ENCODE measurements at places on chromosomes 12 and 14. TPM values are rescaled to one million over a fixed set of nuclear protein-coding genes. Genes with fewer than 3 reads are reported as not detected.

The HOXC12 gene
- total RNA-seq, result not detected

DNA sequence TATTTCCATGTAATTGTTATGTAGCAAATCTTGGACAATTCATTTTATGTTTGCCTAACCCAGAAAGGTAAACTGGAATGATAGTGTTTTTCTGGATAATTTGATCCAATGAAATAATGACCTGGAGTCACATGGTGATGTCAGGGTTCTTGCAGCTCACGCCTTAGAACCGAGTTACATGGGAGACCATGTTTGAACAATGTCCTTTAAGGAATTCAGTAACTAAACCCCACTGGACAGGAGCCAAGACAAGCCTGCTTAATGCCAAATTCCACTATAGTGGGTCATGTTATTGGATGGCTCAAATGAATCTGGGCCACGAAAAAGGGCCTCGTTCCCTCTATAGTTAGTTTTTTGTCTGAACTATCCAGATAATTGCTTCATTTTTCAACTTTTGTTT, 255.8 kb upstream of the HMGA2 start:
- peak; percentile 84 for DNase-seq

The TSPAN11 gene
- total RNA-seq, result 0.18 TPM

The LRTM2 gene
- not detected for total RNA-seq

DNA sequence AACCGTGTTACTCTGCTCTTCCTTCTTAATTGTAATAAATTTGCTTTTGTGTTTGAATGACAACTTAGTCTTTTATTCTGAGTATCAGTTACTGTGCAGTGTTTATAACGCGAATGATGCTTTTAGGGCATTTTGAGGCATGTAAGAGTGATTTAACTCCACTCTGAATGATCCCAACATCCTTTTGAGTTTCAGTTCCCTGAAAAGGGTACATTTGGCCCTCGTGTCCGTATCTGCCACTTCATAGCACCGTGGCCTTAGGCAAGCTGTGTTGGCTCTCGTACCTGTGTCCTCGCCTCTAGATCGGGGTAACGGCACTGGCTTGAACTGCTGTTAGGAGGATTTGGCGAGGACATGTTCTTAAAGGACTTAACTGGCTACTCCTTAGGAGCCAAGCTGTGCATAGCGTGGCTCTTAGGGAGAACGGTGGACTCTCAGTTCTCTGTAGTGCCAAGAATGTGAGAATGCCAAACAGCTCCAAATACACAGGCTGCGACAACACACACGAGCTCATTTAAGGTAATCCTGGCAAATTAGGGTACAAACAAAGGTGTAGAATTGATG, 92.0 kb downstream of the PPP2R5C start:
- DNase-seq, result no peak

GRCh38 chr14:85535991-85536832, 6.3 kb downstream of the FLRT2 start:
- peak; percentile 79 for DNase-seq

The TAS2R14 gene
- total RNA-seq, result 3.9 TPM

GRCh38 chr12:113880988-113881962, 84.8 kb downstream of the RBM19 start:
- no peak for DNase-seq

GRCh38 chr12:52440821-52441319, 6.7 kb upstream of the KRT75 start:
- peak; percentile 53 for DNase-seq

DNA sequence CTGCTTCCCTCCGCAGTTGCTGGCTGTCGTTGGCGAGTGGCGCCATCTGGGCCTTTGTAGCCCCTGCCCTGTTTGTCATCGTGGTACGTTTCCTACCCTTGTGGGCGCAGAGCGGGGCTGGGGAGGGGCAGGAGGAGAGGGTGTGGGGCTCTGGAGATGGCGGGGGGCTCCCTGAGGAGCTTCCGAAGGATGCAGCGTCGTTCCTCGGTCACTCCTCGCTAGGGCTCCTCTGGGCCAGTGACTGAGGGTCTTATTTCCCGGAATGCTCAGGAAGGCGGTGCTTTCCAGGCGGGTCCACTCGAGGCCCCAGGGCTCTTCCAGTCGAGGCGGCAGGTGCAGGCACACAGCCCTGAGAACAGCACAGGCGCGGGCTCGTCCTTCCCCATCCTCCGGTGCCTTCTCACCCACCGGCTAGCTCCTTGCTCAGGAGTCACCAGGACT, 167.1 kb downstream of the ADGRD1 start:
- DNase-seq, result no peak

DNA sequence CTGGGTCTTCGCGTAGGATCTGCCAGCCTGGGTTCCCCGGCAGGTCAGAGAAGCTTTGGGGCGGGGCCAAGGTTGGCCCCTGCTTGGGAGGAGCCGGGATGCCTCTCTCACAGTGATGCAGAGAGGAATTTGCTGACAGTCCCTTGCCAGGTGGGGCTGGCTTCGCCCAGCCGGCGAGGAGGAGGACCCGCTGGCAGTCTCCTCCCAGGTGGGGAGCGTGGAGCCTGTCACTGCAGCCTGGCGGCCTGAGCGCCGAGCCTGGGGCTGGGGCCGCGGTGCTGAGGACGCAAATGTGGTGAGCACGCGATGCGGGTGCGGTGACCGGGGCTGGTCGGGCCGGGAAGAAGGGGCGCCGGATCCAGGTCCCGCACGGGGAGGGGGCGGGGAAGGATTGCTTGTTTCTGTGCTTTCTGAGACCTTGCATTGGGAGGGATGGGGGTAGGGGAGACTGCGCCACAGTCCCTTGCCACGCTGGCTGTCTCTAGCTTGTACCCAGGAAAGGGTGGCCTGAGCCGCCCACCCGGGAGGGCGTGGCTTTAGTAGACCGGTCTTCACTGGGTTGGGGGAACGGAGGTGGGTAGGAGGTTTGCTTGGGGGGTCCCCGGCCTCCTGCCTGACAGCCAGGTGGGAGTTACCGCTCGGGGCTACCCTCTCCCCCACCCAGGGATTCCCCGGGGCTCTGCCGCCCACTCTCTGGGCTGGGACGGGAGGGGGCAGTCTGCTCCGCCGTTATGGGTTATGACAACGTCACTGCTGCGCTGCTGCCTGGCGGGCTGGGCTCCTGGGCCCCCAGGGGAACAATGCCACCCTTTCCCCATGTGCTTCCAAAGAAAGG, at the start of gene TMEM63C:
Gene TMEM63C, plus strand, starts transcription at position 196 of the 835 bp plus-strand sequence. CDS start 37,016 bp downstream, outside the sequence.
- no peak for DNase-seq

The PRIMA1 gene
- total RNA-seq, result not detected

GRCh38 chr12:5498076-5498475, 66.2 kb downstream of the NTF3 start:
- DNase-seq, result peak; percentile 59

DNA sequence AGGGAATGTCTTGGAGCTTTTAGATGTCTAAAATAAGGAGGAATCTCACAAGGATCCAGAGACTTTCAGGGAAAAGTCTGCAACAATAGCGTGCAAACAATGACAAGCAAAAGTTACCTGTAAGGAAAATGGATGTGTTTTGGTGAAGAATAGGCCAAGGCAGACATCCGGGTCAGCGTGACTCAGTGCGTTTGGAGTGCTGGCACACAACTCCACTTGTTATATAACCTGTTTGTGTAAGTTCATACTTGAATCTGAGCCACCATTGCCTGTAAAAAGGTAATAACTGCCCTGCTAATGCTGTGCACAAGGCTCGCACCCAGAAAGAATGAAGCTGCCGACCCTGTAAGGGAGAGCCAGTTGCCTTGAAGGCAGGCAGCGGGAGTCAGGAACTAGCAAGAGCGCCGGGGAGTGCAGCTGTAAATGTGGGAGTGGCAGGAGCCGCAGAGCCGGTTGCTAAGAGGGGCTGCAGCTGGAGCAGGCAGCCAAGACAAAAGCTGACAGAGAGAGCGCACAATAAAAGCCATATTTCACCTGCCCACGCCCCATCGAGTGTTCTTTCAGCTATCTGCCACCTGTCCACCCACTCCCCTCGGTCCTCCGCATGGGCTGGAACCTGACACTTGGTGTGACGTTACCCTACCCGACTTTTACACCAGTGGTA, 638.5 kb upstream of the MIS18BP1 start:
- DNase-seq, result no peak

DNA sequence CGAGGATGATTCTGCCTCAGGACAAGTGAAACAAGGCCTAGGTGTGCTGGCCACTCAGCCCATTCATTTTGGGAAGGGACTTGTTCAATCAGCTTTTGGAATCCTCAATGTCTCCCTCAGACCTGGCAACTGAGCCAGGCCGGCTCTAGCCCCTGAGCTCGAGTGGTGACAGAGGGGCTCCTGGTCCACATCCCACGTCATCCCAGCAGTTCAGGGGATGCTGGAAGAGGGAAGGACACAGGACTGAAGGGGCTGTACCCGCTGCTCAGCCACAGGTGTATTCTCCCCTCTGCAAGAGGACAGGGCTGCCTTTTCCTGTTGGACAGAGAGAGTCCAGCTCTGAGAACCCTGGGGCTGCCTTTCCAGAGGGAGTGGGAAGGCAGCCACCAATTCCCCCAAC, 244.6 kb upstream of the SFSWAP start:
- DNase-seq, result no peak

GRCh38 chr14:29310210-29310609, 543.6 kb downstream of the FOXG1 start:
- DNase-seq, result no peak

GRCh38 chr12:67633024-67633610, 15.4 kb upstream of the DYRK2 start:
- no peak for DNase-seq

- DNase-seq, result no peak
Measured at GRCh38 chr12:108237272-108237671, 101.8 kb downstream of the CMKLR1 start.
